Fibroblast of mammary gland (primary cell): ENCODE measurements at places on chromosomes 6 and 20.

- DNase-seq: peak; percentile 58
Observed at GRCh38 chr6:25991785-25992412, 29.3 kb downstream of the TRIM38 start.

DNA sequence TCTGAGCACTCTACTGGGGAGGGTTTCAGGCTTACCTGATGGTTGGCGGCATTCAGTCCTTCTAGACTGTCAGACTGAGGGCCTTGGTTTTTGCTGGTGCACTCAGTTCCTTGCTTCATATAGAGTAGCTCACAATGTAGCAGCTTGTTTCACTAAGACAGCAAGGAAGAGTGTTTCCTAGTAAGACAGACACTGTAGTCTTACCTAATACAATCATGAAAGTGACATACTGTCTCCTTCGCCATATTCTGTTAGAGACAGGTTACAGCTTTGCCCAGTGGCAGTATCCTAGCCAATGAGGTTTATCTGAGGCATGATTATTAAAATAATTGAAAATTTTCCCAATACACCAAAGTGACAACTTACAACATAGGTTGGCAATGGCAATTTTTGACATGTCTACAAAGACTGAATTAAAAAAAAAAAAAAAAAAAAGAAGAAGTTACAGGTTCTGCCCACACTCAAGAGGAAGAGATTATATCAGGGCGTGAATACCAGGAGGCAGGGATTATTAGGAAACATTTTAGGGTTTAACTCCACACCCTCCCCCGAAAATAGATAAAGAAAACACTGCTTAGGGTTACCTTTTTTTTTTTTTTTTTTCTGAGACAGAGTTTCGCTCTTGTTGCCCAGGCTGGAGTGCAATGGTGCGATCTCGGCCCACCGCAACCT, 66.8 kb downstream of the SCAND1 start:
- no peak for DNase-seq

DNA sequence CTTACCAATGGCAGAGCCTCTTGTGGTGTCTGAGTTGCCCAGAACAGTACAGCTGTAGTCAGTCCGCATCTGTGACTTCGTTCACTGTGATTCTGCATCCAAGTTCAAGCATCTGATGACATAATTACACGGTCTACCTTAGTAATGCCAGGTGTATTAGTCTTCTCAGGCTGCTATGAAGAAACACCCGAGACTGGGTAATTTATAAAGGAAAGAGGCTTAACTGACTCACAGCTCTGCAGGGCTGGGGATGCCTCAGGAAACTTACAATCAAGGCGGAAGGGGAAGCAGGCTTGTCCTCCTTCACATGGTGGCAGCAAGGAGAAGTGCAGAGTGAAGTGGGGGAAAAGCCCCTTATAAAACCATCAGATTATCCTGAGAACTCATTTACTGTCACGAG, 163.9 kb upstream of the SULF2 start:
- DNase-seq: no peak

DNA sequence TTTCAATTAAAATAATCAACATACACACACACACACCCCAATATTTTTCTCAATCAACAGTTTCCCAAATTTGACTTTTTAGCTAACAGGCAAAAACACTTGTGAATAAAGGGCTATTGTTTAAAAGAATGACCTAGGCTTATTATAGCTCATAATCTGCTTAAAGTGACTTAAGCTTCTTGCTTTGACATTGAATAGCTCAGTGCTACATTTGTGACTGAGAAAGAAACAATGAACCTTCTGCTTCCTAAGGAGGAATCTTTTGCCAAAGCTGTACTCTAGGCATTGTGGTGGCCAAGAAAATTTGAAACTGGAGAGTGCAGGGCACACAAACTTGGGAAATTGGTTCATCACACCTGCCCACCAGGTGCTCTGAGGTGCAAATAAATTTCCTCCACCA, 282.0 kb downstream of the SYNE1 start:
- DNase-seq: no peak

DNA sequence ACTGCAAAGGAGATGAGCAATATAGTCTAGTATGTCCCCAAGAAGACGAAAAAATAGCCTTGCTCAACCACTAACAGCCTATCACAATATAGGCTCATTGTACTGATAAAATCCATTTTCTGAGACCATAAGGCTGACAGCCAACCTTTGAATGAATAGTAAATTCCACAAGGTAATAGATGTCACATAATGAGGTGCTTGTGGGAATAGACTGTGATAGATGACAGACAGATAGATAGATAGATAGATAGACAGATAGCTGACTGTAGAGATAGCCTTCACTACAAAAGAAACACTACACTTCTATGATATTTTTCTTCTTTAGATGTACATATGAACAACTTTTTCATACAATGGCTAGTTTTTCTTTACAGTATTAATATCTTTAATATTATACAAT, 760.3 kb upstream of the NRSN1 start:
- DNase-seq: no peak

- DNase-seq: peak; percentile 65
Observed at GRCh38 chr6:155201461-155202226, 62.2 kb upstream of the CLDN20 start.

DNA sequence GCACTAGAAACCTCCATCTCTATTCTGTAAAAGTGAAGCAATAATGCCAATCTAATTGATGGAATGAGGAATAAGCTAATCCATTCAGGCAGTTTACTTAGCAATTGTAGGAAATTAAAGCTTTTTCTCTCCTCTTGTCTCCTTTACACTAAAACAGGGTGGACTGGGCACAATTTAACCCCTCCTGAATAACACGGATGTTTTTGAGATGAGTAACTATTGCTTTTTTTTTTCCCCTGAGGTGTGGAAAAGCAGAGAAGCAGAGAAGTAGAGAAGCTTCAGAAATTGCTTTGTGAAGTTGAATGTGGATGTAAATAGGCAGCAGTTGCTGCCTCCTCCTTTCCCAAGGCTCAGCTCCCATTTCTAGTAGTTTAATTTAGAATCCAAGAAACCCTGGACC, 40.0 kb upstream of the GCNT2 start:
- no peak for DNase-seq
